ENCODE measurements at places on chromosomes 4 and X.

- no peak for DNase-seq
Measured at GRCh38 chr4:141759796-141760425, 123.5 kb downstream of the IL15 start.

- DNase-seq: no peak
Measured at GRCh38 chrX:109959356-109959871, 43.5 kb upstream of the TMEM164 start.

DNA sequence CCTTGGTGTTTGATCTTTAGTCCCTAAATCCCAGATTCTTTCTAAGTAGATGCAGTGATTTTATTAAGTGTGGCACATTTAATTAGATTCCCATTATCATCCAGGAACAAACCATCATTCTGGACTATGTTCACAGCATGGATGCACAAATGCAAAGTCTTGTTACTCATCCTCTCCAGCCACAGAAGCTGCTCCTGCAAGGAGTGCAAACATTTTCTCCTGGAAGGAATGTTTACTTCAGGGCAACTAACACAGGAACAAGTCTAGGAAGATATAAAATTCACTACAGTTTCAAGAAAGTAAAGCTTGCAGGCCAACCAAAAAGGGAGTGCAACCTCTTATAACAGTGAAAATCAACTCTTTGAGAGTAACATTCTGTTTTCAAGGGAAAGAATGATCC is 106.0 kb downstream of the IQCM start:
- DNase-seq: no peak

DNA sequence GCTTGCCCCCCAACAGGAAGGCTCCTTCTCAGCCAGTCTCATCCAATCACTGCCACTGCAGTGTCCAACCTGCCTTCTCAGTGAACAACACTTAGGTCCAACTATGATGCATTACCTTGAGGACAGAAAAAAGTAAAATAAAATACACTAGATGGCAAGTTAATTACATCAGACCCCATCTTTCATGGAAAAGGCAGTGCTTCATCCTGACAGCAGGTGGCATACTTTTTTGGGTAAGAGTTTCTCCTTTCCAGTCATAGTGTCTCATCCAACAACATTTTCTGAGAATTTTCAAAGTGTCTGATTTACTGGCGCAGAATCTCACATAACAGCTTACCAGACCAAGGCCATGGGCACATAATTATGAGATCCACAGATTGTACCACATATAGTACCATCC is 1742.8 kb downstream of the PCDH7 start:
- peak; percentile 16 for DNase-seq

- no peak for DNase-seq
Measured at GRCh38 chr4:113733685-113734084, 27.9 kb downstream of the CAMK2D start.

DNA sequence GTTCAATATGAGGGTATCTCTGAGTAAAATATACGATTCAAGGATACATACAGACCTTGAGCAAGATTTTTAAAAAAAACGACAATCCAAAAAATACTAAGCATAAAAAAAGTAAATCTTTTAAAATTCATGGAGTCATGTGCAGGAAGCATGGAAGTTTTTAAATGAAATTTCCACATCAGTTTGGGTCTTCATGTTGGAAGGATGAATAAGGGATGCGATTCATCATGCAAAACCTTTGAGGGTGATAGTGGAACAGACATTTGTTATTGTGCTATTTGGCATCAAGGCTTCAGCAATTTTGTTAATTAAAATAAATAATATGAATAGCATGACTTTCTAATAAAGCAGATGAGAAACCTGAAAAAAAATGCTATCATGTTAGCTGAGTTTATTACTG is 815.0 kb upstream of the PCDH10 start:
- peak; percentile 10 for DNase-seq

GRCh38 chr4:38740303-38740702 is 42.5 kb downstream of the TLR10 start:
- no peak for DNase-seq

GRCh38 chr4:30875658-30876269 is 155.6 kb downstream of the PCDH7 start:
- DNase-seq: no peak

DNA sequence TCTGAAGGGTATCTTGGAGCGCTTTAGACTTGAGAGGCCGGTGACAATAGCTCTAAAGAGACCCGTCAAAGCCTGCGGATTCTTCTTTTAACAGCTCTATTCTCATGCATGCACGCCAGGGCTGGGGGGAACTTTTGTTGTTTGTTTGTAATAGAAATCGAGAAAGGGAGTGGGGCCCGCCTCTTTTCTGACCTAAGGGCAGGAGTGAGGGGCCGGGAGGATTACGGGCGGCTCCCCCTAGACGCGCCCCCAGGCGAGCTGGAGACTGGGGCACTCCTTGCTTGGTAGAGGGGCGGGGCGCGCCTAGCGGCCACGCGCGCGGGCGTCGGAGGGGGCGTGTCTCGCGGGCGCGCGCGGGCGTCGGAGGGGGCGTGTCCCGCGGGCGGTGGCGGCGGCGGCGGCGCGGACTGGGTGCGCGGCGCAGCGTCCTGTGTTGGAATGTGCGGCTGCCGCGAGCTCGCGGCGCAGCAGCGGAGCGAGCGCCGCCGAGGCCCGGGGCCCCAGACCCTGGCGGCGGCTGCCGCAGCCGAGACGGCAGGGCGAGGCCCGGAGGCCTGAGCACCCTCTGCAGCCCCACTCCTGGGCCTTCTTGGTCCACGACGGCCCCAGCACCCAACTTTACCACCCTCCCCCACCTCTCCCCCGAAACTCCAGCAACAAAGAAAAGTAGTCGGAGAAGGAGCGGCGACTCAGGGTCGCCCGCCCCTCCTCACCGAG is at the start of gene REST:
TSS of gene REST (plus strand) at position 412 of the 717 bp plus-strand sequence. CDS start 2,739 bp downstream, outside the sequence.
- peak; percentile 76 for DNase-seq

DNA sequence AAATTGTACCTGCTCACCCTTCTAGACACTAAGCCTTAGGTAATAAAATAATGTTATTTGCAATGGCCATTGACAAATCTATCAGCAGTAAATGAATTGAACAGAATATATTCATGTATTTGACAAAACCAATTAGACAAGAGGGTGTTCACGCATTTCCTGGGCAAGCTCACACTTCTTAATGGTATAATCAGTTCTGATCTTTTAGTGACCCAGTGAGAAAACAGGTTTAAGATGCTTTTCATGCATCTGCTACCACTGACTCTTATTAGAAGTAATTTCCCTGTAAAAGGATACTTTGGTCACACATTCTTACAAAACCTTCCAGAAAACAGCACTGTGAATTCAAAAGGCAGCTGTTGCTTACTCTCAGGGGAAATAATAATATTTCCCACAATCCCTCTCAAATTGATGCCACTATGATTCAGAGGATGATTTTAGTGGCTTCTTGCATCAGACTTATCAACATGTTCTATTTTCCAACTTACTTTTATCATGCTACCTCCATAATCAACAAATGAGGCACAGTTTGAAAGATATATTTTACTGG is 313.9 kb upstream of the NWD2 start:
- DNase-seq: no peak

DNA sequence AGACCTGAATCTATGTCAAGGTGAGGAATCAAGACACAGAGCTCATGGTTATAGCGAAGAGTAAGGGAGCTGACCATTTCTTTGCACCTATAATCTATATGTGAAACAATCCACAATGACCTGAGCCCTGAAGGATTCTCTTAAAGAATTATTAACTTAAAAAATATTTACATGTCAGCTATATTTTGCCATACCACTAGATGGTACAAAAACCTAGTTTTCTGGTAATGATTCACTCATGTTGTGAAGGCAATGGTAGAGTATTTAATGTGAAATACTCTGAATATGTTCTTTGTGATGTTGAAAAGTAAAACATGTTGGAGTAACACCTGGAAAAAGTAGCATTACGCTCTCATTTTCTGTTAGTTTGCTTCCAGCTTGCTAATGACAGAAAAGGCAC is 40.0 kb downstream of the VGLL1 start:
- no peak for DNase-seq

- no peak for DNase-seq
Measured at GRCh38 chr4:24423670-24424069, 160.7 kb downstream of the DHX15 start.

- DNase-seq: no peak
Measured at GRCh38 chr4:146834263-146835034, 111.2 kb downstream of the TTC29 start.

DNA sequence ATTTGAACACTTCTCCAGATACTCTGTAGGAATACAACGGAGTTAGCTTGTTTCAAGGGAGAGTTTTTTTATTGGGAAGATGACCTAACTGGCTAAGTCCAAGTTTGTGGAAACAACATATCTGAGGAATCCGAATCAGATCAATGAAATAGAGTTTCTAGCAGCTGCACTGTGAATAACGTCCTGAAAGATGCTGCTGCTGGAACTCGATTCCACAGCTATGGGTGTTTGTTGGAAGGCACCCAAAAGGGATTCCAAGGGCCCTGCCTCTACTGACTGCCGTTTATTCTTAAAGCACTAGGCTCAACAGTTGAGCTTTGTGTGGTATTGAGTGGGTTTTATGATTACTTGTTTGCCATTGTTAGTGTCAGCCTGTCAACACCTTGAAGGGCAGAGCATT is 6.6 kb upstream of the GBA3 start:
- peak; percentile 27 for DNase-seq

- DNase-seq: peak; percentile 55
Measured at GRCh38 chrX:47380268-47380667, 9.9 kb downstream of the ZNF157 start.

- no peak for DNase-seq
Measured at GRCh38 chr4:133058701-133059100, 90.4 kb upstream of the PCDH10 start.

- no peak for DNase-seq
Measured at GRCh38 chrX:152479525-152479924, 28.4 kb upstream of the GABRA3 start.

- peak; percentile 26 for DNase-seq
Measured at GRCh38 chrX:130716781-130717413, 186.1 kb downstream of the ENOX2 start.

- DNase-seq: no peak
Measured at GRCh38 chr4:173584506-173584905, 54.5 kb upstream of the HAND2 start.

GRCh38 chrX:150036641-150037040 is 98.3 kb upstream of the EOLA2 start:
- DNase-seq: no peak

DNA sequence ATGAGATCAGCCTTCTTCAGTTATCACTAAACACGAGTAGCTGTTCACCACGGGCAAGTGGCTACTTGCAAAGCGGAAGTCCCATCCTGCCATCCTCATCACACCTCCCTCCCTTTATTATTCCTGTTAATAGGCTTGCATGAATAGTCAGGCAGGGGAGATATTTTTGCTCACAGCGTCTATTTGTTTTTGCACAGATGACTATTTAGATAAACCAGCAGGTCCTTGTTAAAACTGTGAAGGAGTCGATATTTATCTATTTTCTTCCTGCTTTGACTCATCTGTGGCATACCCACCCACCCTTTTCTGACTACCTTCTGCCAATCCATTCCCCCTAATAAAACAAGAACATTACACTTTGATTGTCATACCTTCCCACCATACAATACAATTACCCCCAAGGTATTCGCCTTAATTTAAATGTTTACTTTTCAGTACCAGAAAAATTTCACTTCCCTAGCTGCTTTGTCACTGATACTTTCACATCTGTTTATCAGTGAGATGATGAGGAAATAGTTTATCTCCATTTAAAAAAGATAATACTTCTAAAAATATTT is 96.6 kb upstream of the BANK1 start:
- DNase-seq: no peak

- DNase-seq: no peak
Measured at GRCh38 chr4:24795666-24796381, 451 bp downstream of the SOD3 start.

GRCh38 chr4:151766691-151767090 is 5.9 kb upstream of the GATB start:
- no peak for DNase-seq

GRCh38 chrX:119489212-119490074 is 21.2 kb downstream of the SLC25A5 start:
- DNase-seq: no peak

- peak; percentile 61 for DNase-seq
Measured at GRCh38 chrX:828411-828959, 197.9 kb downstream of the SHOX start.

DNA sequence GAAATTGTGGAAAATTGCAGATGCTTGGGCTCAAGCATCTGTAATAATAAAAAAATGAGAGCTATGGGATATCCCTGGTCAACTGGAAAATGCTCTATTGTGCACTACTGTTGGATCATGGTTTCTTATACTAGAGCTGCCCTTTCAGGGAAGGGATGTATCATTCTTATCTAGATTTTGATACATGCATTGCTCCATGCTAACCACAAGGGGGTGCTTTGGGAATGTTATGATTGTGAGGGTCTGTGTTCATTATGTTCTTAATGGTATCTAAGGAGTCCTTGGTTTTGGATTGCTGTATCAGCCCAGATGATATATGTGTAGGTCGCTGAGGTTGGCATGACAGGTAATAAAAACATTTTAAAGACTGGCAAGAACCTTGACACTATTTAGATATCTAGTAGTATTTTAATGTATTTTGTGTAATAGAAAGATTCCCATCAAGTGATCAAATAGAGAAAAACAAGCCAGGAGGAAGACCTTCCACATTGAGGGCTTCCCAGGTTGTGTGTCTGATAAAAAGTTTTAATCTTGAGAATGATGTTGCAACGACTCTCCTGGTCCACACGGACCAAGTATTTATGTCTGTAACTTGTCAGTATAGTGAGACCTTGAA is 49.2 kb upstream of the TLR2 start:
- DNase-seq: peak; percentile 32

DNA sequence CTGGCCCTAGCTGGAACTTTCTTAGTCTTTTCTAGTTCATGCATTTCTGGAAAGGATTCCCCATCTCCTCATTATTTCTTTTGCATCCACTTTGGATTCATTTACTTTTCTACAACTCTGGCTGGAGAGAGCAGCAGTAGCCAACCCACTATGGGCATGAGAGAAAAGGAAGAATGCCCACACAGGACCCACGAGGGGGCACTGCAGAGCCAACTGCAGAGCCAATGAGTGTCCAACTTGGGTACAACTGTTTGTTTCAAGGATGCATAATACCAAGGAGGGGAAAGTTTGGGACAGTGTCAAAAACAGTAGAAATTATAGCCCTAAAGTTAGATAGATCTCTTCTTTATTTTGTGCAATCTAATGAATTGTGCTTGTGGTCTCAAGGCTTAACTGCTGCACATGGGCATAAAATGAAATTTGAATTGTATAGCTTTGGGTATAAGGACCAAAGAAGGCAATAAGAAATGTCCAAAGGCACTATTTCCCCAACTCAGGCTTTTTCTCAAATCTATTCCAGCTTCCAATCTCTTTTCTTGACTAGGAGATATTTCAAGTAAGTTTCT is 230.6 kb downstream of the NSUN7 start:
- DNase-seq: peak; percentile 43

- no peak for DNase-seq
Measured at GRCh38 chr4:37675587-37676290, 10.4 kb downstream of the RELL1 start.

GRCh38 chrX:39318506-39319343 is 517.5 kb downstream of the MID1IP1 start:
- DNase-seq: no peak
